Stimulated activated effector memory CD8-positive, alpha-beta T cell treated with anti-CD3 and anti-CD28 coated beads, Interleukin-12 subunit alpha, Interleukin-12 subunit beta, amount 100 ng/mL, for 72 hours (primary cell): ENCODE measurements at places on chromosomes 4 and X.

DNA sequence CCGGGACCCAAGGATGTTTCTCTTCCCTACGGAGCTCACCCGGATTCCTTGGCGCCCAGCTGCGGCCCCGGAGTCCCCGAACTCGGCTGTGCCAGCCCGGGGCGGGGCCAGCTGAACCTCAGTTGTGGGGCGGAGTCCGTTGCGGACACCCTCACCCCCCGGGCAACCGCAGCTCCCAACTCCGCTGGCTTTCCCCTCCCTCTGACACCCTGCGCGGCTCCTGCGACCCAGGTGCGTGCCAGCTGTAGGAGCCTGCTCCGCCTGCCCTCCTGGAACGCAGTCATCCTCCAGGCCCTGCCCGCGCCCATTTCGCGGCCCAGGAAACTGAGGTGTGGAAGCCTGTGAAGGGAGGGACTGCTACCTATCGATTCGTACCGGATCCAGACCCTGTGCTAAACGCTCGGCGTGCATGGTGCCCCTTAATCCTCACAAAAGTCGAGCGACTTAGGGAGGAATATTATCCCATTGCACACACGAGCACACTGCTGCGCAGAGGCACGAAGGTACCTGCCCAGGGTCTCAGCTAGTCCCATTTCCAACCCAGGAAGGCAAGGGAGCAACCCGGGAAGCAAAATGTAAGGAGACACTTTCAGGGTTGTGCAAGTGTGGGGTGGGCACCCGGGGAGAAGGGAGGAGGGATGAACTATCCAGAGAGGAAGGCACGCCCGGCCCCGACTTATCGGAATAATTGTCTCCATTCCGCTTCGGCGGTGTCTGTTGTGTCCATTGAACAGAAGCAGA lies 12.3 kb downstream of the MSX1 start:
- DNase-seq = no peak

DNA sequence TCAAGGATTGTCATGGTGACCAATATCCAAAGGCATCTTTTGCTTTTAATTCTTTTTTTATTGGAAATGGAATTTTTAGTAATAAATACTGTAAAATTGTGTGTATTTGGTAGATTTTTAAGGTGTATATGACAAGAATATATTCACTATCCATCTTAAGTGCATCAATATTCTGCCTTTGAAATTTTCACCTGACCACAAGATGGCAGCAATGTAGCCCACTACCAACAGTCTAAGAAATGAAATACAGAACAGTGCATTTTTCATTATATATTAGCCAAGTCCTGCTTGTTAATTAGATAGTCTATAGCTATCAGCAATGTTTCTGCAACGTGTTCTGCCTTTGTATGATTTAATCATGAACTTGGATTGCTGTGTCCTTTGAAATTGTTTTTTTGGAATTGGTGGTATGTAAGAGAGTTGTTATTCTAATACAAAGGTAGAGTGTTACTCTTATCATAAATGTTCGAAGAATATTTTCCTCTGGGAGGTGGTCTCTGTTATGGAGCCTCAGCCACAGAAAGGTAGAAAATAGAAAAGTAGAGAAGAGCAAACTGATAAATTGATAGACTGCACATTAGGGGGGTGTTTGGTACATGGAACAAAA lies 38.2 kb downstream of the HPGDS start:
- DNase-seq = no peak

GRCh38 chr4:113691676-113692075 lies 69.9 kb downstream of the CAMK2D start:
- DNase-seq = no peak

GRCh38 chr4:78922207-78922606 lies 17.0 kb downstream of the PAQR3 start:
- no peak for DNase-seq

DNA sequence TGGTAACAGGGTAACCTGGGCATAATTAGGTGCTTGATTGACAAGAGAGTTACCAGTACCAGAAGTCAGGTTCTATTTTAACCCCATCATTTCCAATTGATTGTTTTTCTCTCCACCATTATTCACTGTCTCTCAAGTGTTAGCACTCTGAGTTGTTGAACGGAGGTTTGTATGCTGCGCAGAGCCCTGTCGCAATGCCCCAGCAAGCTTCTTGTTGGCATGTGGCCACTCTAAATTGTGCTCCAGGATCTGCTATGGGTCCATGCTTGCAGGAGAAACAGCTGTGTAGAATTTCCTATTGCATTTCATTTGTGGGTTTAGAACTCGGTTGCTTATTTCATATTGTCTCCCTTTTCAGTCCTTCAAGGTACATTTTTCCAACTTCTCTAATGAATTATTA lies 98.2 kb downstream of the KLHL8 start:
- DNase-seq = no peak

DNA sequence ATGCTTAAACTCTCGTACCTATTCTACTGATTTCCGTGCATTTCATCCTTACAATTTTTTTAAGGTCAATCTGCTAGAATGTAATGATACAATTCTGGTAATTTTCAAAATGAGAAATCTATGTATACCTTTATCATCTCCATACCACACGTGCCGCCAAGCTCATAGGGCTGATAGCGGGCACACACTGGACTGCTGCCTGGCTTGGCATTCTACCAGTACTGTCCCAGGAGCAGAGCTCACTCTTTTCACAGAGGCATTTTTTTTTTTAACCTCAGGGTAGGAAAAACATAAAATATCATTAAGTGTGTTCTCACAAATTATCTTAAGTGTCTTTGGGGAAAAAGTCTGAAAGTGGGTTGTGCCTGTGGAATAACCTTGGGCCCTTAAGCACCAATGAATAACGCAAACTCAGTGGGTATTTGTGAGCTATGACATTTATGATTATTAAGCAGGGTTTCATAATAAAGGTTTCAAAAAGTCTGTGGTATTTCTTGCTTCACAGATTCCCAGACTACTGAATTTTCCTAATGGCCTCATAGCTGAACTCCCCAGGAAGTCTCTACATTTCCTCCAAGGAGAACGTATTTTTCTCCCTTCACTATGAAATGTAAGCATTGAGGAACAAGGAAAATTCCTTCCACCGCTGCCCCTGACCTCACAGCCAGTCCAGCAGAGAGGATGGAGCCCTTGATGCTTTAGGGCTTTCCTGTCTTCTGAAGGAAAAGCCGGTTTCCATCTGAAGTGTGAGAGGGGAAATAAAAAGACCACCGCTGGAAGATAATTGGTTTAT lies 125.2 kb downstream of the ELOVL6 start:
- DNase-seq = no peak

DNA sequence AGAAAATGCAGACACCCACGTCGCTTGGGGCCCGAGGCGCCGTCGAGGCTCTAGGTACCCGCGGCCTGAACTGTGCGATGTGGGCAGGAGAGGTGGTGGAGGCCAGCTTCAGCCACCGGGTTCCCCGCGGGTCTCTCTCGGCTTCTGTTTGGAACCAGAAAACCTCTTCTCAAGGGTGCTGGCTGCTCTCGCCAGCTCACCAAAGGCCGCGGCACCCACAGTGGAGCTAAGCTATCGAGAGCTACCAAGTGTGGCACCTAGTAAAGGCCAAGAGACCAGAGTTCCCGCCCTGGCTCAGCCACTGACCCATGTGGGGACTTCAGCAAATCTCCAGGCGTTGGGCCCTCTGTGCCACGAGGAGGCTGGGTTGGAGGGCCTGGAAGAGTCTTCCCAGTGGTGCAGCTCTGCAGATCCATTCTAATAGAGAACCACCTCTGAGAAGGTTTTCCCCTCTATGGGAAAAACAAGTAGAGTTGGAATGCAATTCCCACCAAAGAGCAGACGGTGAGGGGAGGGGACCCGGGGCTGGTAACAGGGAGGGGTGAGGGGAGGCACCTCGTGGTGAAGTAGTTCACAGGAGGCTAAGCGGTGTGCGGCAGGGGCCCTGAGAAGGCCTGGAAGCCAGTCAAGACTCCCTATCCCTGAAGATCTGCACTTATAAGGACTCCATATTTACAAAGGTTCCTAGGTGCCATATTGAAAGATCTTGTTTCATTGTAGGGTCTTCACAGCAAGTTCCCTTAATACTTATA lies 5.5 kb upstream of the HMGB3 start:
- DNase-seq = no peak

GRCh38 chr4:119264743-119265142 lies 52.2 kb downstream of the USP53 start:
- DNase-seq = no peak

- DNase-seq = no peak
Measured at GRCh38 chr4:3496021-3496420, 32.9 kb downstream of the DOK7 start.

DNA sequence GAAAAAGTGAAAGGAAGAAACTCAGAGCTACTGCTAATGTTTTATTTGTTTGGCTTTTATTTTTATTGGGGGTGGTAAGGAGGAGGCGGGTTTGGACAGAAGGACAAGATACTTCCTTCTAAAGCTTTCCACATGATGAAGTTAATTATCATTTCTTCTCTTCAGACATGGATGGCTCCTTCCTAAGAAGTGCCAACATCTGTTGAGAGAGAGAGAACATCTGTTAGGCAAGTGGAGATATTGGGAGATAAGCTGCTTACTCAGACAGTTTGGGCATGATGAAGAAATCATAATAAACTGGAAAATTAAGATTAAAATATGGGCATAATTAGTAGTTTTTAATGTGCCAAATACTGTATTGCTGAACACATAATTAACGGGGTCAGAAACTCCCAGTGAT lies 535.7 kb upstream of the INTU start:
- no peak for DNase-seq

DNA sequence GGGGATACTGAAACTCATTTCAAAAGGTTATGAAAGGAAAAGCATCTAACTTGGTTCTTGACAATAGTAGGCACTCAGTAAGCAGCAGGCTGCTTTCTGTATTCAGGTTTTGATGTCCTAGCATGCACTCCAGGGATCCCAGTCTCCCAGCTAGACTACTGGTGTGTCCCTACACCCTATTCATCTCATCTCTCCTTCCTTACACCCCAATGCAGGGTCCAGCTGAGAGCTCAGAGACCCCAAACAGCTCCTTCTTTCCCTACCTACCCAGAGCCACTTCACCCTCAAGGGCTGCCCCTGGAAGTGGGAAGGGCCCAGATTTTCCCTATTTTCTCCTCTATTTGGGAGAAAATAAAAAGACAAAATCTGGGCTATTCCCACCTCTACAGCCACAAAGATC lies 1.6 kb upstream of the EFNB1 start:
- peak; percentile 20 for DNase-seq

DNA sequence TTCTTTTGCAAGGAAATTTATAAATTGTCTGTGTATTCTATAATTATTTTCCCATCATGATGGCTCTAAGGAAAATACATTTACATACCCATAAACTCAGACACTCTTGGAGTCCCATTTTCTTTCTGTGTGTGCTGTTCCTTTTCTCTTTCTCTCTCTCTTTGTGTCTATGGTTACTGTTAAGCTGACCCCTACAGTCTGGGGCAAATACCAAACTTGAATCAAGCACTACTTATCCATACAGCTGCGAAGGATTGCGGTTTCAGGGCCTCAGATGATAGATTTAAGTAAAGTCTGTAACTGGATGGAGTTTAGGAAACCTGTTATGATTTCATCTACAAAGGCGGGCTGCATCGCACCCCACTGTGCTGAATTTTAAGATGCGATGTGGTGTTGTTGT lies 150.2 kb downstream of the SHROOM3 start:
- no peak for DNase-seq

GRCh38 chrX:18490806-18491555 lies 65.6 kb downstream of the CDKL5 start:
- no peak for DNase-seq

DNA sequence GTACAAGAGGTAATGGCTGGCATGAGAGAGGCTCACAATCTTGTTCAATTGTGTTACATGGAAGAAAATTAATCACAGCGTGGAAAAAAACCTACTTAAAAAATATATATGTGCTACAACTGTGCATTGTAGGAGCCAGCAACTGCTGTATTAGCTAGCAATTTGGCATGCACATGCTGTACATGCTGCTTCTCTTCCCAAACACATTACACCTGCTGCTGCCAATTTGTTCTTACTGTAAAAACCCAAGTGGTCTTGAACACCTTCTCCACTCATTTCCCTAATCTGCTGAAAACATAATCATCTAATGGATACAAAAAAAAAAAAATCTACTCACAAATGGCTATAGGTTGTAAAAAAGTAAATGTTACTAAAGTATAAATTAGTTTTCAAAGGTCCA lies 264.2 kb downstream of the INPP4B start:
- DNase-seq = no peak

DNA sequence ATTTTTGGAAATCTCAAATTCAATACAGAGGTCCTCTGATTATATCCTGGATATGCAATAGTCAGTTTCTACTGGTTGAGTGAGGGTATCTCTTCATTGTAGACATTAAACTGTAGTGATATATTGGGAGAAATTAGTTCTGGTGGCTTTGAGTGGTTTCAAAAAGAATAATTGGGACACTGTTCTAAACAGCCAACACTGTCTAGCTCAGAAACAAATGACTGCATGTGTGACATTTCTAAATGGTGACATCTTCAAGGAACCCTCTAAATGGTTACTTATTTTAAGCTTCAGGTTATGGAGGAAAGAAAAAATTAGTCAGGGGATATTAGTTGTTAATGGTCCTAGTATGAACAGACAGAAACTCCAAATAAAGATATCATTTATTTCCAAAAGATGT lies 186.2 kb downstream of the LARP7 start:
- no peak for DNase-seq

- DNase-seq = no peak
Measured at GRCh38 chr4:85837439-85837733, 362.4 kb downstream of the ARHGAP24 start.

DNA sequence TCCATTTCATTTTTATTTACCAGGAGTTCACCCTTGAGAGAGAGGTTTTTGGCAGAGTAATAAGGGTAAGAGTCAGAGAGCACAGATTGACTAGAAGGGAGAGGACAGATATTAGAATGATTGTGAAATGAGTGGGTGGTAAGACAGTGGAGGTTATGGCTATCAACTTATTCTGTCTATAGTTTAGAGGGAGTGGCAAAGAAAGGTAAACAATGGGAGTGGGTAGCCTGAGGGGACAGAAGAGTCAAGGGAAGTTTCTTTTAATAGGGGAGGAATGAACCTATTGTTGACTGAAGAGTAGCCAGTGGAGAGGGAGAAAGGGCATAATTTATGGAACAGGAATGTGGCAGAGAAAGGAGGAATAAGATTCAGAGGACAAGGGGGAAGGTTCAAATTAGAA lies 186.5 kb upstream of the NRK start:
- DNase-seq = no peak

DNA sequence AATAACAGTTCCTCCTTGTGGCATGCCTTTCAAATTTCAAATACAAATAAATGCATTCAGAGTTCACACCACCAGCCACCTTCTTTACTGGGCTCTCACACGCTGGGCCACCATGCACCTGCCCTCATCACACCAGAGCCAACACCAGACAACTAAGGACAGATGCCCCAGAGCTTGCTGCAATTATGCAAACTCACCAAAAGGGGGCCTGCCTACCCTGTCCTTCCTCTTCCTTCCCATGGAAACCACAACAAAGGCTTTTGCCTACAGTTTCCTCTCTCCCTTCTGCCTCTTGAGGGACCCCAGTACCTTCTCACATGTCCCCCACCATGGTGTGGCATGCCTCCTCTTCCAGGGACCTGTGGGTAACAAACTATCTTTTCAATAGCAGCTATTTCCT lies 1333.9 kb upstream of the TENM3 start:
- no peak for DNase-seq

DNA sequence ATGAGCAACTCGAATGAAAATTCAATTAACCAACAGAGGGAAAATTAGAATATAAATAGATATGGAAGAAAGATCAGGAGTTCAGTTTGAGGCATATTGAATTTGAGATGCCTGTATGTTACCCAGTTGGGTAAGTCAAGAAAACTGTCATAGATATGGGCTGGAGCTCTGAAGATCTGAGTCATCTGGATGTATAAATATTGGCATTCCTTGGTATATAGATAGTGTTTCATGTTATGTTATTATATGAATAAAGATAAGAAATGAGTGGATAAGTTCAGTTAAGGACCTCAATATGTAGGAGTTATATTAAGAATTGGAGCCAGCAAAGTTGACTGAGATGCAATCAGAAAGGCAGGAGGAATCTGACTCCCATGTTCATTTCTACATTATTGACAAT lies 543.6 kb upstream of the SMIM31 start:
- no peak for DNase-seq
